SK-N-DZ (cell line): ENCODE measurements at places on chromosomes 5 and 9.

- no peak for DNase-seq
Observed at GRCh38 chr9:134655101-134655500, 13.5 kb downstream of the COL5A1 start.

GRCh38 chr5:77906806-77907205 lies 130.7 kb upstream of the TBCA start:
- DNase-seq, result no peak

- DNase-seq, result peak; percentile 65
Observed at GRCh38 chr9:10612641-10613398, at the start of gene PTPRD. PTPRD (minus strand) TSS chr9:10613002.

DNA sequence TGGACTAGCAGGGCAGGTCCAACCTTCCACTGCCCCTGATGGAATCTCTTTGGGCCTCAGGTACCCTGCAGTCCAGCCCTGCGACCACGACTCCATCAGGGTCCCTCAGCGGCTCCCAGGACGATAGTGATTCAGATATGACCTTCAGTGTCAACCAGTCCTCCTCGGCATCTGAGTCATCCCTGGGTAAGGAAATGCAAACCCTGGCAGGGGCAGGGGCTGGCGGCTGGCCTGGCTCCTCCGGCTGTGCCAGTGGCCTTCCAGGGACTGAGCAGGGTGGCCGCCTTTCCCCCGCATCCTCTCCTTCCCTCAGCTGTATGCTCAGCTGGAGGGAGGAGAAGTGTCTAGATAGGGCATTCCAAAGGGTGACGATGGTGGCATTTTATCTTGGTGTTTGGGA lies 45.0 kb downstream of the NEURL1B start:
- no peak for DNase-seq

DNA sequence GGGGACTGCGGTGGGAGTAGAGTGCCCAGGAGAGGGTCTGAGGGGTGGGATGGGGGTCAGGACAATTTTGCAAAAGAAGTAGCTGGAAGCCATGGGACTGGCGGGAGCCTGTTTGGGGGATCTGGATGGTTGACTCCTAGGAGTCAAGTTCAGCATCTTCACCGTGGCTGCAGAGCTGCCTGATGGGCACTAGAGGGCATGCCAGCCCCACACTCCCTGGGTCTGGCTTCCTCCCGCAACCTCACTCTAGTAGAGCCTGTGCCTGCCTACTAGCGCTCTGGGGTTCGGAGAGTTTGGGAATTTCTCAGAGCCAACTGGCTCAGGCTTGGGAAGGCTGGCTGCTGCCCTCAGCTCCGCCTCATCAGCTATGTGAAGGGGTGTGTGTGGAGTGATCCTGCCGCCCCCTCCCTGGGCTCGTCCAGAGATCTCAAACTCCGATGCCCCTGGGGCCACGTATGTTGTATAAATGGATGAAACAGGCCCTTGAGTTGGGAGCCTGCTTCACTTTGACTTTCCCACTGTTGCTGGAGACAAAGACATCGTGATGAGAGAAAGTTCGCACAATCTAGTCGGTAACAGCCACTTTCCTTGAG lies 10.8 kb downstream of the TSPAN17 start:
- DNase-seq, result peak; percentile 77

- DNase-seq, result peak; percentile 93
Observed at GRCh38 chr5:24391816-24392215, 253.0 kb downstream of the CDH10 start.

DNA sequence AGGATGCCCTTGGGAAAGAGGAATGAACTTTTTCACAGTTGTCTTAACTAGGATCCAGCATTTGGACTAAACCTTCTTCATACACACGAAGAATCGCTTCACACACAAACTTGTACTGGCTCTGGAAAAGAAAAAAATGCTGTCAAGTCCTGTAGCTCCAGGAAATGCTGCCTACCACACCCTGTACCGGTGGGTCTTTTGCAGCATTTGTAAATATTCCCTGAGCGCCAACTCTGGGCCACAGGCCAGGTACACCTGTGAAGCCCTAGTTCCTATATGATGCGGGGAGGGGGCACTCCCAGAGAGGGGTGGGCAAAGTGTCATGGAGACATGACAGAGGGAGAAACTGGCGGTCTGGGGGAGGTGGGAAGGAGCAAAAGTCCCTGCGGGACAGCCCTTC lies 58.7 kb upstream of the EPB41L4B start:
- DNase-seq, result no peak

DNA sequence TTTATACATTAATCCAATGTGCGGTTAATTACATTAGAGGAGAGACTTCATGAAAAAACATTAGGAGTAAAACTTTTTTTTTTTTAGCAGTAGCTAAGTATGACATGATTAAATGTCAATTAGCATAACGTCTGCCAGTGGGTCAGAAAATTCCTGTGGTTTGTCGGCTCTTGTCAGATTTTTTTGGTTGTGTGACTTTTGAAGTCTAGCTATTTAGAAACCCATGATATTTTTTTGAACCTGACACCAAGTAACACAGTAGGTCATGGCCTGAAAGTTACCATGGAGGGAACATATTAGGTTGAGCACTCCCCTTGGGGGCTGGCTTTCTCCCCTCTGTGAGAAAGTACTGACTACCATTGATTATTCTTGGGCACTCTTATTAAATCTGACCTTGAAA lies 84.8 kb upstream of the ALDH1A1 start:
- no peak for DNase-seq

- no peak for DNase-seq
Observed at GRCh38 chr5:112720576-112720975, 17.1 kb upstream of the APC start.

GRCh38 chr5:178338750-178339144 lies 106.1 kb upstream of the PHYKPL start:
- DNase-seq, result no peak

- DNase-seq, result no peak
Observed at GRCh38 chr5:37886242-37886905, 46.5 kb upstream of the GDNF start.

DNA sequence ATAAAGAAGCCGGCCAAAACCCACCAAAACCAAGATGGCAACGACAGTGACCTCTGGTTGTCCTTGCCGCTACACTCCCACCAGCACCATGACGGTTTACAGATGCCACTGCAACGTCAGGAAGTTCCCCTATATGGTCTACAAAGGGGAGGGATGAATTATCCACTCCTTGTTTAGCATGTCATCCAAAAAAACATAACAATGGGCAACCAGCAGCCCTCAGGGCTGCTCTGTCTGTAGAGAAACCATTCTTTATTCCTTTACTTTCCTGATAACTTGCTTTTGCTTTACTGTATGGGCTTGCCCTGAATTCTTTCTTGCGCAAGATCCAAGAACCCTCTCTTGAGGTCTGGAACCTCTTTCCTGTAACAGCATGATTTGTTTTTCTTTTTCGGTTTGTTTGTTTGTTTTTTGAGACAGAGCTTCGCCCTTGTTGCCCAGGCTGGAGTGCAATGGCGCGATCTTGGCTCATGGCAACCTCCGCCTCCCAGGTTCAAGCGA lies 2.0 kb upstream of the UAP1L1 start:
- no peak for DNase-seq
